ENCODE measurements at places on chromosomes 4 and X.

- DNase-seq = no peak
These were observed 195.6 kb downstream of the SNCA start for GRCh38 chr4:89641367-89641687.

- no peak for DNase-seq
These were observed 15.6 kb upstream of the TENM3 start for GRCh38 chr4:182227611-182228010.

DNA sequence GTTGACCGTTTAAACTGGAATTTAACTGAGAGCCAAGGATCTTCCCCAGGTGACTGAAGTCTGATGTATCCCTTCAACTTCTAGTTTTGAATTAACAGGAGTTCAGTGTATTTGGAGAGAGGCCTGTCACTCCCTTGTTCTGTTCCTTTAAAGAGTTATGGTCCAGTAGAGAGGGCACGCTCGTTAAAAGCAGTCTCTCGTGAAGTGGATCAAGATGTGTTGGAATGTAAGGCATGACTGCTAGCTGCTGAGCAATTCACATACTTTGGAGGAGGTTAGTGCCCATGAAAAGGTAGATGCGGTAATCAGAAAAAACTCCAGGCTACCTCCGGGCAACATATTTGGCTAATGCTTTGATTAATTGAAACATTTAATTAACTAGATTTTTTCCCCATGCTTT lies 65.7 kb downstream of the SHROOM2 start:
- DNase-seq = no peak

DNA sequence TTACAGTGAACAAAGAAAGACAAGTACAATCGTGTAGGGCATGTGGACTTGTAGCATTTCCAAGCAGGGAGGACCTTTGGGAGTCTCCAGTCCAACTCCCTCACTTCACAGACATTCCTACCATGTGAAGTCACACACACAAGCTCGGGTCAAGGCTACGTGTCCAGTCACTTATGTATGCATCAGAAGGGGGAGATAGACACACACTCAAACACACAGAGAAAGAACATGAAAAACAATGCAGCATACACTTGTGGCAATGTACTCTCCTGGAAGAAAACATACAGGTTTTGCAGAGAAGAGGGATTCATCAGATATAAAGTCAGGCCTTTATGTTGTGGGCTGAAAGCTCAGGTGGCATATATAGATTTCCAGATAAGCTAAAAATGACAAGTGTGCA lies 136.1 kb upstream of the MID1 start:
- no peak for DNase-seq

DNA sequence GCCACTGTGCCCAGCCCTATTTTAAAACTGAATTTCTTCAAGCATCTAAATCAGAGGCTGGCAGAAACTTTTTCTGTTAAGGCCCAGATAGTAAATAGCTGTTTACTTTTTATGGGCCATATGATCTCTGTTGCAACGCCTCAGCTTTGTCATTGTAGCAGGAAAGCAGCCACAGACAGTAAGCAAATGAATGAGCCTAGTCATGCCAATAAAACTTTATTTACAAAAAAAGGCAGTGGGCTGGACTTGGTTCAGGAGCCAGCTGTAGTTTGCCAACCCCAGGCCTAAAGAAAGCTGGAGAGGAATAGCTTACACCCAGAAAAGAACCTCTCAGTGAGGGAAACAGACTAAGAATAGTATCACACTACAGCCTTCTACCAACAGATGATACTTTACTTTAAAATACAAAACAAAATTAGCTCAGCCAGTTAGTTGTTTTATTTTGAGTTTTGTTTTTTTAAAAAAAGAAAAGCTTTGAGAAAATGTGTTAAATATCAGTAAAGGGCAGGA lies 25.5 kb downstream of the CHST7 start:
- DNase-seq = no peak

DNA sequence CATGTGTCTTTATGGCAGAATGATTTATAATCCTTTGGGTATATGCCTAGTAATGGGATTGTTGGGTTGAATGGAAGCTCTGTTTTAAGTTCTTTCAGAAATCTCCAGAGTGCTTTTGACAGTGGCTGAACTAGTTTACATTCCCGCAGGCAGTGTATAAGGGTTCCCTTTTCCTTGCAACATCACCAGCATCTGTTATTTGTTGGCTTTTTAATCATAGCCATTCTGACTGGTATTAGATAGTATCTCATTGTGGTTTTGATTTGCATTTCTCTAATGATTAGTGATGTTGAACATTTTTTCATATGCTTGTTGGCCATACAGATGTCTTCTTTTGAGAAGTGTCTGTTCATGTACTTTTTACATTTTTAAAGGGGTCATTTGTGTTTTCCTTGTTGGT lies 129.8 kb downstream of the TBCK start:
- DNase-seq = no peak

- no peak for DNase-seq
These were observed 36.8 kb upstream of the TMEM184C start for GRCh38 chr4:147580396-147580795.

DNA sequence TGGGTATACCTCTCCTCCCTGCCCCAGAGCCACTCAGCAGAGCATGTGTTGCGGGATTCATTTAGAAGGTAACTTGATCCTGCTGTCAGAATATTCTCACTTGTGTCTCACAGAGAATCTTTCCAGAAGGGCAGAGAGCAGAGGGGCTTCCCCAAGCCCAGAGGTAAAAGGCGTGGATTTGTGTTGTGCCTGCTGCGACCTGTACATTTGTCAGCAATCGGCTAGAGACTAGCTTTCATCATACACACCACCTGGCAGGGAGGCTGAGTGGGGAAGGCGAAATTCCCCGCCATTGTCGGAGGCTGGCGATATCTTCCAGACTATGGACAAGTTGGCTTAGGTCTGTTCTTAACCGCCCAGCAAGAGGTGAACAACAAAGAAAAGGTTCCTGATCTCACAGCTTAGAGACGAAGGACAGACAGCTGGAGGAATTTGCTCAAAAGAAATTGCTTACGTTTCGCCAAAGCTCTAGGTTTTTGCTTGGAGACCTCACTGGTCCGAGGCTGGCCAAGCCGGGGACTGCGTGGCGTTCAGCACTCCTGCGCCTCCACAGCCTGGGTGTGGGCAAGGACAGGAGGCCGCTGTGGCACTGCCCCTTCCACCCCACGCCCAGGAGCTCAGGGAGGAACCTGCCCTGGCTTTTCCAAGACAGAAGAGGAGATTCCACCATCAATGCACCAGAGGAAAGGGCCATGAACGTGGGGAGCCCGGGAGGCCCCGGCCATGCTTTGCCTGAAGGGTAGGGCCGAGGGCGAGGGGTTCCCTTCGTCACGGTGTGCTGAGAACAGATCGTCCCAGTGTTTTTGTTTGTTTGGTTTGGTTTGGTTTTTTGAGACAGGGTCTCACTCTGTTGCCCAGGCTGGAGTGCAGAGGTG lies 69.4 kb downstream of the DCTD start:
- no peak for DNase-seq

Data from stimulated activated CD4-positive, alpha-beta T cell treated with anti-CD3 and anti-CD28 coated beads, Interleukin-1b, Interleukin-23, amount 100 ng/mL, for 24 hours (primary cell).